CD4-positive, alpha-beta T cell treated with Interleukin-4 for 4 hours (primary cell): ENCODE measurements at places on chromosomes 5 and 9.
A peak's percentile ranks its signal among the peaks of the same experiment; 100 is the strongest.

DNA sequence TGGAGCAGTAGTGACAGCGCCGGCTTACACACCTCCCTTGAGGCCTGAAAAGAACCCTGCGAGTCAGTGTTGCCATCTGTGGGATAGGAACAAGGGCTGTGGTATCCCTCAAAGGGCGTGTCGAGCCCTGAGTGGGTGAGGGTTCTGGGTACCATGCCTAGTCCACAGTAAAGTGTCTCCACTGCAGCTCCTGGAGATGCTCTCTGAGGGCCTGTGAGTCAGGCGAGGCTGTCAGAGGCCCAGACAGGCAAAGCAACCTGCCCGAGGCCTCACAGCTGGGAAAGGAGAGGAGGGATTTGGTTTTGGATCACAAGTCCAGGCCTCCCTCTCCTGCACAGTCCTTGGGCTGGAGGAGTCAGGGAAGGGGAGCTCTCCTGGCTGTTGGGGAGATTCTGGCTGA lies 6.1 kb downstream of the PRRX2 start:
- no peak for DNase-seq

GRCh38 chr9:129414377-129414992 lies 206.4 kb downstream of the C9orf50 start:
- DNase-seq, result peak; percentile 61

GRCh38 chr5:61397238-61397637 lies 65.2 kb downstream of the ZSWIM6 start:
- DNase-seq, result no peak

- peak; percentile 13 for DNase-seq
Observed at GRCh38 chr9:14846871-14847311, 63.3 kb downstream of the FREM1 start.

GRCh38 chr9:7973123-7973522 lies 173.5 kb upstream of the DMAC1 start:
- no peak for DNase-seq

GRCh38 chr9:110832926-110833325 lies 164.3 kb downstream of the MUSK start:
- no peak for DNase-seq

DNA sequence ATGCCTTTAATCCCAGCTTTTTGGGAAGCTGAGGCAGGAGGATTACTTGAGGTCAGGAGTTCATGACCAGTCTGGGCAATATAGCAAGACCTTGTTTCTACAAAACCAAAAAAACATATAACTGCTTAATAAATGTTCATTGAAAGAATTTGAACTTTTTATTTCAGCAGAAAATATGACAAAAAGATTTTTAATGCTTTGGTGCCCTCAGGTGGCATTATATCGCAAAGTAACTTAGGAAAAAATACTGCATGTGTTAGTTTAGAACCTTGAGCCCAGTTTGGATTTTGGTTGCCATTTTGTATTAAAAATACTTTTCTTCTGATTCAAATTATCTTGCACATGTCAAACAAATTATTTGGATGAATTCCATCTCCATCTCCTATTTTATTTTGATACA lies 103.2 kb downstream of the GPBP1 start:
- DNase-seq, result no peak

- DNase-seq, result no peak
Observed at GRCh38 chr9:127083138-127083980, 39.1 kb downstream of the ANGPTL2 start.

GRCh38 chr9:95095641-95096355 lies 221.7 kb downstream of the FANCC start:
- no peak for DNase-seq

DNA sequence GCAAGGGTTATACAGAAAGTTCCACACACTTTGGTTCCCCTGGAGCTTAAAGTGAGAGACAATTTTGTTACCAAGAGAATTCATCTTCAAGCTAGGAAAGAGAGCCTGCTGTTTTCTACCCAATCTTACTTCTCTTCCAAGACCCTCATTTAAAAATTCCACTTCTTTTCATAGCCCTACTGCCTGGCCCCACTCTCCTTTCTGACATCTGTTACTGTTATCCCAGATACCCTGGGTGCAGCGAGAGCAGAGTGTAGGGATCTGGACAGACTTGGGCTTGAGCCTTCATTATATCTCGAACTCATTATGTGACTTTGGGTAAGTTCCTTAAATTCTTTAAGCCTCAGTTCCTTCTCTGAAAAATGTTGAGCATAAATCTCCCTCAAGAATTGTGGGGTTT lies 263.1 kb downstream of the ASTN2 start:
- no peak for DNase-seq

- no peak for DNase-seq
Observed at GRCh38 chr5:5950658-5951057, 427.7 kb downstream of the MED10 start.

DNA sequence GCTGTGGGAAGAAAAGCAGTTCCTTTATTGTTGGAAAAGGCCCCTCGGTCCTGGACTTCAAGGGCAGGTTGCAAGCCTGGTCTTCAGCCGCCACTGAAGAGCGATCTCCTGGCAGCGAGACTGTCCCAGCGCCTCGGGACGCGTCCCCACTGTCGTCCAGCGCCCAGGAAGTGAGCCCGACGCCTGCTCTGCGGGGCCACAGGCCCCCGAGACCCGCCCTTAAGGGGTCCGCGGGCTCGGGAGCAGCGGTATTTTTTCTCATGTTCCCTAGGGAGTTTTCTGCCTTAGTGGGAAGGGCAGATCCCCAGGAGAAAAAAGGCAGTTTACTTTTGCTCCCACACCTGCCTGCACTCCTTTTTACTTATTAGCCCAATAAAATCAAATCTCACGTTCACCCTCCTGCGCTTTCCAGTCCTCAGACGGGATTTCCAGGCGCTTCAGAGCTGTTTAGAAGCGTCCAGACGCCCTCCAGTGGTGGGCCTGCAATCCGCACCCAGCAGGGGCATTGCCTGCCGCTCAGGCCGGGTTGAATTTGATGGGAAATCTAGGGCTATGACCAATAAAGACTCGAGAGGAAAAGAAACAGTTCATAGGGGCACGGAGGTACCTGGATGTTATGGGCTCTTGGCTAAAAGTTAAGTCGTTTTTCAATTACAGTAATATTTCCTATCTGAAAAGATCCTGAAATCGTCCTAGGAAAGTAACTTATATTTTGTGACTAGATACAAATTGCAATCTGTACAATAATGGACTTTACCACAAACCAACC lies 2.8 kb upstream of the EFNA5 start:
- DNase-seq, result peak; percentile 68

GRCh38 chr5:98880151-98880550 lies 48.7 kb downstream of the CHD1 start:
- DNase-seq, result no peak

DNA sequence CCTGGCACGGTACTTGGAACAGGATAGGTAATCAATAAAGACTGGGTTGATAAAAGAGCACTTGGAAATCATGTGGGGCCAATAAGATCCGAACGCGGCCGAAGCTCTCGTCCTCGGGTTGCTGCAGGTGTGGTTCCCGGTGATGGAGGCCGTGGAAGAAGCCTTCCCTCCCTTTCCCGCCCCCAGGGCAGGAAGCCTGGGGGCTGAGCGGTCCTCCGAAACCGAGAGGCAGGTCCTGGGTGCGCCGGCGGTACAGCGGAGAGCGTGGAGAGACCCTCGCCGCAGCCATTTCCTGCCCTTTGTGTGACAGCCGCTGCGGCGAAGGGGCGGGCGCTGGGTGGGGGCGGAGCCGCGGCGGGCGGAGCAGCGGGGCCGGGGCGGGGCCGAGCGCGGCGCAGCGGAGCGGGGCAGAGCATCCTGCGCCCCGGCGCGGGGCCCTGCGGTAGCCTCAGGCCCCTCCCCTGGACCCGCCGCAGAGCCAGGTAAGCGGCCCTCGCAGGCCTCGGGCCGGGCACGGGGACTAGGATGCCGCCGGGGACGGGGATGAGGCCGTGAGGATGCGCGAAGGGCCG lies at the start of gene CYFIP2:
CYFIP2 (plus strand) TSS at position 410 of the 572 bp plus-strand sequence. CDS start 19,239 bp downstream, outside the sequence.
- DNase-seq, result peak; percentile 80
